ENCODE measurements at places on chromosomes 2 and 18.
A peak's percentile ranks its signal among the peaks of the same experiment; 100 is the strongest.

- no peak for ATAC-seq
These were observed 25.0 kb upstream of the FAHD2A start for GRCh38 chr2:95377216-95378123.

DNA sequence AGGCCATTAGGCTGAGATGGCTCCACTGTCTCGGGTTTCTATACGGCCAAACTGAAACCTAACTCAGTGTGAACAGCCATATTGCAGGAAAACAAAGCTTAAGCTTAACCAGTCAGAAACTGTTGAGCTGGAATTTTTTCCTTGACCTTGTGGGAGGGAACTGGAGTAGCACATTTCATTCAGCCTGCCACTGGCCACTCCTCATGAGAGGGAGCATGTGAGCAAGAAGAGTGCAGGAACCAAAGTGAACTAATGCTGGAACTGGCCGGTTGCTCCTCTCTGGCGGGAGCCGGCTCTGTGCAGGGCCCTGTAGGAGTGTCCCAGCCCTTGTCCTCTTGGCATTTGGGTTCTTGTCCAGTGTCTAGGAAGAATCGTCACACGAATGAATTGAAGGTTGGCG, 5.9 kb upstream of the POLE4 start:
- no peak for ATAC-seq

GRCh38 chr2:237714690-237715458, 83.7 kb upstream of the RBM44 start:
- ATAC-seq = no peak

DNA sequence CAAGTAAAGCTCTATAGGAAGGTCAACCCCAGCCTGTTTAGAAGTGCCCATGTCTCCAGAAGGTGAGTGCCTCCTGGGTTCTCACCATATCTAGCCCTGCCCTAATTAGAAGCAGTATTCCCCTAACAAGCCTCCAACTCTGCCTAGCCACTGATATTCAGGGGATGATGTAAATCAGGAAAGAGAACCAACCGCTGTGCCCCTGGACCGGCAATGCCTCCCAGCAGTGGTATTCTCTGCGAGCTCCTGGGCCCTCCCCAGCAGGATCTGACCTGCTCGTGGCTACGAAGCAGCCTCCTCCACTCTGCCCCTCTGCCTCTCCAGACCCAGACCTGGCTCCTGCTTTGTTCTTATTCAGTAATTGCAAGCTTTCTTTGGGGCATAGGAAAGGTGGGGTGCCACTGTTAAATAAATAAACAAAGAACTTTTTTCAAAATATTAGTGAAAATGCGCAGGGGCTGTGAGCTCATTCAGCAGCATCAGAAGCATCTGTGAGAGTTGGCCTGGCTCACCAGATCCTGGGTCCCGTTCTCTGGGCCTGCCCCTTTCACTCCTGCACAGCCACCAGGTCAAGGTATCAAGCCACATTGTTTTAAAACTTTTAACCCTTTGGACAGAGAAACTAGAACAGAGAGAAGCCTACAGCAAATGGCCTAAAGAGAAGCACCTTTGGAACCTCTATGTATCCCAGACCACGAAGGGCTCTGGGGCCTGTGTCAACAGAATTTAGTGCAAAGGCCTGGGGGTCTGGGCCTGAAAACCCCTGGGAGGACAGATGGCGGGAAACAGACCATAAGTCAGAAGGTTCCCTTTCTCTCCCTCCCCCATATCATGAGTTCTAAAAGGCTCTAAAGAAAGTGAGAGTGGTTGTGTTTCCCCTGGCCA, 11.9 kb downstream of the MREG start:
- ATAC-seq = peak; percentile 60

DNA sequence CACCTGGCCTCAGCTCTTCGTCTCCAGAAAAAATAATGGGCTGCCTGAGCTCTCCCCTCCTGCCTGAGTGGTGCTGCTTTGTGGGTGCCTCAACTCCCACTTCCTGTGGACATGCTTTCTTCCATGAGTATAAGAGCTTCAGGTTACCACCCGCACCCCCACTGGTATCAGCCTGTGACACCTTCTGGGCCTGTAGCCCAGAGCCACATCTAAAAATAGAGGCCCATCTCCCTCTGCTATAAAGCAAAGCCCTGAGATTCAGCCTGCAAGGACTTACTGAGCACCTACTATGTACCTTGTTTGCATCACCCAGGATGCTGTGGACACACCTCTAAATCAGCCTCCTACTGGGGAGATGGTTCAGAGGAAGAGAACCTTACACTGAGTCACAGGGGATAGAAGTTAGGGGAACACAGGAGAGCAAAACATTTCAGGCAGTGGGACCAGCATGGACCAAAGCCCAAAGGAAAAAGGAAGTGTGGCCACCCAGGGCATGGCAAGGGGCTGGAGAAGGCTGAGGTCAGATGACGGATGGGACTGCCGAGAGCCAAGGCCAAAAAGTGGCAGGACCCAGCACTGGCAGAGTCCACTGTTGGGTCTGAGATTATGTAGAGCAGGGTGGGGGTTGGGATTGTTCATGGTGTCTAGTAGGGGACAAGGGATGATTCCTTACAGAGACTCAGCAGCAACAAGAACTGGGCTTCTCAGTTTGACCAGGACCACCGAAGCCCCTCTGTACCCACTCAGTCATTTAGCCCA, 123.7 kb upstream of the PPP1CB start:
- no peak for ATAC-seq

GRCh38 chr2:43389581-43390466, 163.4 kb upstream of the ZFP36L2 start:
- no peak for ATAC-seq

DNA sequence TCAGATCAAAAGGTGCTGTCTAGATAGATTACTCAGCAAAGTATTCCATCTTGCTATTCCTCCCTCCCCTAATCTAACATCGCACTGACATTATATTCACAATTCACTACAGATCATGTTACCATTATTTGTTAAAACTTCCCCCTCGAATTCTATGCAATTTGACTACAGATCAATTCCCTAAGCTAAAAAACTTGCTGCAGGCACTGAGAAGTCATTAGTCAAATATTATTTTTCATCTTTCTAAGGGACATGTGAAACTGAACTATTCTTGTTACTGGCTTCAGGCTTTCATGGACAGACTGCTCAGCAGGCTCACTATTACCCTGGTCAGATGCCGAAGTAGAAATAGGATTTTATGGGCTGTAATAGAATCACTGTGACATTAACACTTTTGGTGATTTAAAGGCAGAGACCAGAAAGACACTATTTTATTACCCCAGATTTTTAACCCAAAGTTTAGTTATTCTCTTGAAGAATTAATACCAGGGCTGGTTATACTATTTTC, 15.1 kb downstream of the MYL1 start:
- no peak for ATAC-seq

- ATAC-seq = no peak
These were observed 77.1 kb upstream of the CD302 start for GRCh38 chr2:159875083-159875482.

DNA sequence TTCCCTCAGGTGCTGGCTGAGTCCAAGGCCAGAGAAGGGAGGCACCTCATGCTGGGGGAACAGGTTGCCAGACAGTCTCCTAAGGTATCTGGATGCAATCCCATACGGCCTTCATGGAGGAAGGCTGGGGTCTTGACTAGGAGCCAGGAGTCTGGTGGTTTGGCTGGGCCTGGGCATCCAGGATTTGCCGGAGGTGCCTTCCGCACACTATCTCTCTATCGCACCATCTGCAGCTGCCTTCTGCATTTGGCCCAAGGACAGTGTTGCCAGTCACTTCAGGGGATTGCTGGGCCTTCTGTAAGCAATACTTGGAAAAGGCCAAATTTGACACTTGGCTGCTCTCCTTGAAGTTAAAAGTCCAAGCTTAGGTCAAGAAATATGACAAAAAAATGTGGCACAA, 327.2 kb downstream of the EN1 start:
- no peak for ATAC-seq

- no peak for ATAC-seq
These were observed 68.4 kb downstream of the BCL11A start for GRCh38 chr2:60485055-60485454.

GRCh38 chr2:208033701-208034502, 8.6 kb upstream of the PLEKHM3 start:
- peak; percentile 76 for ATAC-seq

- ATAC-seq = no peak
These were observed 8.0 kb upstream of the CFAP65 start for GRCh38 chr2:219049282-219049681.

- no peak for ATAC-seq
These were observed 6.9 kb downstream of the CREG2 start for GRCh38 chr2:101380376-101380775.

DNA sequence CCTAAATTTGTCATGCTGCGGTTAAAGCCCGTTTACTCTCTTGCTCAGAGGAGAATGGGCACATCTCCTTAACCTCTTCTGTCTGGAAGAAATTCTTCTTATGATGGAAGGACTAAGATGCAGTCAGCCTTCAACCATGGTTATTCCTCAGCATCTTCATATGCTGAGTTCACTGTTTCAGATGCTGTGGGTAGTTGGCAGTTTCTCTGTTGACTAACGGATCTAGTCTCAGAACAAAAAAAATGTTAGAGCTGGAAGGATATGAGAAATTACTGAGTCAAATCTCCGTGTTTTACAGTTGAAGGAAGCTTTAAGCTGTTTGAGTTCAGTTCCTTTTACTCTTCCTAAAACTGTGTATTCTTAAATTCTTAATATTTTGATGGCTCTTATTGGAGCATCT, 43.6 kb upstream of the PGAP1 start:
- no peak for ATAC-seq

DNA sequence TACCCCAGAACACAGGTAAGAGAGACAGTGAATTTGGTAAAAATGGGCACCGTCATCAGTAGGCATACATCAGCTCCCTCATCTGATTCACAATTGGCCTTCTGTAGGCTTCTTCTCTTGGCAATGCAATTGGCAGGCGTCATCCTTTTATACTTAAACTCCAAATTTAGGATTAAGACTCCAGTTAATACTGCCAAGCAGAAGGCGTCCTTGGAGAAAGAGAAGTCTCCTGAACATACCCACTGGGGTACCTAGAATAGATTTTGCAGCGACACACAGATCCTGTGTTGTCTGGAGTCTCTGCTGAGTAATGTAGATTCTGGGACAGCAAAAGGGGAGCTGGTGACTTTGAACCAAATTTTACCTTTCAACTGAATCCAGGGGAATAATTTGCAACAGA, 592 bp upstream of the METAP1D start:
- no peak for ATAC-seq

DNA sequence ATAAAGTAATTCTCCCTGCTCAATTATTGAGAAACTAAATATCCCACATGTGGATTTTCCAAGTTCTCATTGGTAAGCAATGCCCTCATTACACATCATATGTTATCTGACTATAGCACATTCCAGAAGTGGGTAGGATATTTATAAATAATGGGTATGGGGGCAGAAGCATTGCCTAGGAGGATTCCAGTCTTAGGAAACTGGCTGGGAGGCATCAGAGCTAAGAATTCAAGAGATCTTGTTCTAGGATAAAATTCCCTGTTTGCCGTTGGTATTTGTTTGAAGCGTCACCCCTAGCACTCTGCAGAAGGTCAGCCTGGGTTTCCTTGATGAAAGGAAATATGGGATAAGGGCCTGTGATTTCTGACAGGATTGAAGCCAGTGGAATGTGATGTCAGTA, 20.1 kb downstream of the SIX2 start:
- no peak for ATAC-seq

GRCh38 chr18:45024357-45025088, 343.8 kb downstream of the SETBP1 start:
- no peak for ATAC-seq

GRCh38 chr2:146147448-146148012, 1627.6 kb upstream of the ZEB2 start:
- ATAC-seq = no peak

GRCh38 chr2:198356157-198356556, 551.8 kb downstream of the PLCL1 start:
- ATAC-seq = no peak

DNA sequence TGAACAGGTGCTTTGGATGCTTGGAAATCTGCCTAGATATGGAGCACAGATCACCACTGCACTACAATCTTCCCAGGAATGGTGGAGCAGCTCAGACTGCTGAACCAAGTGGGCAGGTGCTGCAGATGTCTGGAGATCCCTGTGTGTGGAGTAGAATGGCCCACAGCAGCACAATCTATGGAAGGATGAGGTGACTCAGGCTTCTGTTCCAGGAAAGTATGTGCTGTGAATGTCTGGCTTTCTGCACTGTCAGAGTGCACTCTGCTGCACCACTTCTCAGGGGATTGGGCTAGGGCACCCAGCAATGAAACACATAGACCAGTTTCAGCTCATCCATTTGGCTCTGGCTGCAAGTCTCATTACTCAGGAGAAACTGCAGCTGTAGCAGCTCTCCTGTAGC, 865.4 kb upstream of the NXPH2 start:
- no peak for ATAC-seq

GRCh38 chr2:12031866-12032265, 285.4 kb downstream of the LPIN1 start:
- ATAC-seq = peak; percentile 63

DNA sequence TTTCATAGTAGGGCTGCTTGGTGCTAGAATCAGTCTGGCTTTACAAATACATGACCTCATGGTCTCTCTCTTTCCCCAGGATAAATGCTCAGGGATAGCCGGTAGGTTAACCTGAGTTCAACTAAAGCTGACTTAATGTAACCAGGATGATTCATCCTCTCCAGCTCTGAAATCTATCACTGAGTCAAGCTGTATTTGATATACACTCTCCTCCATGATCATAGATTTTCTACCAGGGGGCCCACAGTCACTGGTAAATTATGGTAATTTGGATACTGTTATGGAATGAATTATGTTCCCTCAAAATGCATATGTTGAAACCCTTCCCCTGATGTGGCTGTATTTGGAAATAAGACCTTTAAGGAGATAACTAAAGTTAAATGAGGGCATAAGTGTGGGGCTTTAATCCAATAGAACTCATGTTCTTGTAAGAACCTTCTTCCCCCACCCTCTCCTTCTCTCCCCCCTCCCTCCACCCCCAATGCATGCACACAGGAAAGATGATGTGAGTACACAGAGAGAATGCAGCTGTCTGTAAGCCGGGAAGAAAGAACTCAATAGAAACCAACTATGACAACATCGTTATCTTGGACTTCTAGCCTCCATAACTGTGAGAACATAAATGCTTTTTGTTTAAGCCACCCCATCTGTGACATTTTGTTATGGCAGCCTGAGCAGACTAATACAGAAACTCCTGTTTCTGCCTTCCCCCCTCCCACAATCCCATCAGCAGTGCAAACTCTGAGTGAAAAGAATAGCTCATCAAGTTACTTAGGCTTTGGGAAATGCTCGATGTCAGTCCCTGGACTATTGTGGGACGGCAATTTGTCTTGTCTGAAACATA, 134.9 kb upstream of the KYNU start:
- ATAC-seq = no peak

GRCh38 chr18:11740461-11740860, 51.4 kb downstream of the GNAL start:
- ATAC-seq = no peak

DNA sequence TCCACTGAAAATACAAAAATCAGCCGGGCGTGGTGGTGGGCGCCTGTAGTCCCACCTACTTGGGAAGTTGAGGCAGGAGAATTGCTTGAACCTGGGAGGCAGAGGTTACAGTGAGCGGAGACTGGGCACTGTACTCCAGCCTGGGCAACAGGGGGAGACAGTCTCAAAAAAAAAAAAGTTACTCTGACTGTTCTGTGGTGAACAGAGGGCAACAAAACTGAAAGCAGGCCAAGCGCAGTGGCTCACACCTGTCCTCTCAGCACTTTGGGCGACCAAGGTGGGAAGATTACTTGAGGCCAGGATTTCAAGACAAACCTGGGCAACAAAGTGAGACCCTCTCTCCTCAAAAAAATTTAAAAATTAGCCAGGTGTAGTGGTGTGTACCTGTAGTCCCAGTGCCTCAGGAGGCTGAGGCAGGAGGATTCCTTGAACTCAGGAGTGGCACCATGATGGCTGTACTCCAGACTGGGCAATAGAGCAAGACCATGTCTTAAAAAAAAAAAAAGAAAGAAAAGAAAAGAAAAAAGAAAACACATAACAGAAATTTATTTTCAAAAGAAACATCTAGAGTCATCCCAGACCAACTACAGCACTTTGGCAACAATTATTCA, 13.6 kb upstream of the RTN4 start:
- no peak for ATAC-seq
